ENCODE measurements at places on chromosomes 2 and 18.

GRCh38 chr18:46158499-46158898 lies 54.3 kb downstream of the HAUS1 start:
- no peak for DNase-seq
- H3K36me3 ChIP-seq: no peaks in the 10 kb centered on the region
- H3K4me3 ChIP-seq: no peak overlapping the region
- no peaks in the 10 kb centered on the region for H3K27me3 ChIP-seq

DNA sequence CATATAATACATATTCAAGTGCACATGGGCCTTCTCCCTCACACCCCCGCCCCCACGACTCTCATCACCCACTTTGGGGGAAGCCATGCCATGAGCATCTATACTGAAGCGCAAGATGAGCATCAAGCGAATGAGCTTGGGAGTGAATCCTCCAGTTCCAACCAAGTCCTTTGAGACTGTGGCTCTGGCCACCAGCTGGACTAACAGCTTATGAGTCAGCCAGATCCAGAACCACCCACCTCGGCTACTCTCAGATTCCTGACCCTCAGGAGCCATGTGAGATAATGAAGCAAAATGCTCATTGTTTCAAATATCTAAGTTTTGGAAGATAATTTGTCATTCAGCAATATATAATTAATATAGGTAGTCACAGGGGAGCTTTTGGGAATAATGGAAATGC lies 22.2 kb upstream of the IL1RL1 start:
- no peak for DNase-seq
- no peak overlapping the region for H3K27ac ChIP-seq
- H3K4me3 ChIP-seq: no peak overlapping the region
- no peaks in the 10 kb centered on the region for H3K36me3 ChIP-seq
- no peaks in the 10 kb centered on the region for H3K27me3 ChIP-seq

DNA sequence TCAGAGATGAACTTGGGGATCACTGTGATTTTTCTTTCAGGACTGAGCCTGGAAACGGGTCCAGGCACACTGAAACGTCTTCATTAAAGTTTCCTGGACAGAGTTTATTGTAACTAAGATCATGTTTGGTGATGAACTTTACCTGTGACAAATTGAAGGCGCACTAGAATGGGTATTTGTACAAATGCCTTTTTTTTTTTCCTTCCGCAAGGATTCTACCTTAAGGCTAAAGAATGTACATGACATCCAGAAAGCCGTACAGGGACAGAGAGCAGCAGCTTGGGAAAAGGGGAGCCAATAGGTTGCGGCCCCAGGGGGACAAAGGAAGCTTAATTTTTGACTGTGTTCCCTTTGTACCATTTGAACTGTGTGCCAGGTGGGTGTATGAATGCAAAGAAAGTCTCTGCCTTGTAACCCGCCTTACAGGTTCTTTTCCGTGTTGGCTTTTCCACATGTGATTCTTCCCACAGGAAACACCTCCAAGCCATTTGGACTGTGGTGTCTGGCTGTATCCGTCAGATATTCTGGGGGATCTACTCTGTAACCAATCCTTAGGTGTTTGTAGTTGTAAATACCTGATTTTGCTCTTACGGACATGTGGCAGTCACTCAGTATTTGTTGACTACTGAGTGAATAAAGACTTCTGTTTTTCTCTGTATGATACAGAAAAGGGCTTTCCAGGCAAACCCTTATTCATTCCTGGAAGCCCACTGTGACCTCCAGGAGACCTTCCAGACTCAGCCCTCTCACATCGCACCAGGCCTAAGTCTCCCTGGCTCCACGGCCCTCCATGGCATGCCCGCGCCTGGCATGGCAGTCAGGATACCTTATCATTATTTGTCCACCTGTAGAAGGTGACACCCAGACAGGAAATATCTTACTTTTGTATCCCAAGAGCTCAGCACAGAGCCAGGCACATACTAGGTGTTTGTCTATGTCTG lies 1.1 kb downstream of the LRRFIP1 start:
- H3K27ac ChIP-seq: peak overlapping the region; percentile 84
- no peaks in the 10 kb centered on the region for H3K27me3 ChIP-seq

GRCh38 chr18:72530622-72531021 lies 13.5 kb downstream of the CBLN2 start:
- no peaks in the 10 kb centered on the region for H3K36me3 ChIP-seq
- H3K27ac ChIP-seq: no peak overlapping the region
- no peak for DNase-seq
- no peaks in the 10 kb centered on the region for H3K27me3 ChIP-seq
- no peak overlapping the region for H3K4me3 ChIP-seq

- no peaks in the 10 kb centered on the region for H3K4me1 ChIP-seq
- H3K4me3 ChIP-seq: no peak overlapping the region
- no peaks in the 10 kb centered on the region for H3K36me3 ChIP-seq
- H3K27ac ChIP-seq: no peak overlapping the region
Measured at GRCh38 chr2:133314795-133315194, 253.5 kb downstream of the NCKAP5 start.

- no peak overlapping the region for H3K27ac ChIP-seq
- no peak for DNase-seq
- H3K36me3 ChIP-seq: no peaks in the 10 kb centered on the region
Measured at GRCh38 chr18:23867006-23867405, 147.5 kb upstream of the TTC39C start.

DNA sequence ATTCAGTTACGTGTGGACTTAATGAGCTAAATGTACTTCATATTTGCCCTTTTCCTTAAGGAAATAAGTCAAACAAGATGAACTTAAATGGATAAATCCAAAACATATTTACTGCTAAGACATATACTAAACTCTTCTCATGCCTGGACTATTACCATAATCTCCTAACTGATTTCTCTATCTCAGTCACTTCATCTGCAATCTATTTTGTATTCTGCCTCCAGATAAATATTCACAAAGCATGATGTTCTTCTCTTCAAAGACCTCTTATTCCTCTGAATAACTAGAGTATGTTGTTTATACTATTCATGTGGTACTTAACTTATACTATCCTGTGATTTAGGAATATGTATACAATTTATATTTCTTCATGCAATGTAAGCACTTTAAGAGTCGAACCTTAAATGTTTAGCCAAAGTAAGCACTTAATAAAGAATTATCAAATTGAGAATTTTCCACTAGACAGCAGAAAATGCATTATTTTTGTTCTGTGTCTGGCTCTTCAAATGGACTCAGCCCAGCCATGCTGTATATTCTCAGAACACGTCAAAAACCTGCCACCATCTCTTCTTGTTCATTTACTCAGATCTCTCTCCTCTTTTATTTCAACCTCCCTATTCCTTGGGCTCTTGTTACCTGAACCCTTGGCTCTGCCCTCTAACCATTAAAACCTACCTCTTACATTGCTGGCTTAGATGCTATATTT lies 79.9 kb upstream of the ARHGAP28 start:
- no peak overlapping the region for H3K4me3 ChIP-seq
- no peaks in the 10 kb centered on the region for H3K27me3 ChIP-seq
- no peaks in the 10 kb centered on the region for H3K4me1 ChIP-seq
- H3K27ac ChIP-seq: no peak overlapping the region

DNA sequence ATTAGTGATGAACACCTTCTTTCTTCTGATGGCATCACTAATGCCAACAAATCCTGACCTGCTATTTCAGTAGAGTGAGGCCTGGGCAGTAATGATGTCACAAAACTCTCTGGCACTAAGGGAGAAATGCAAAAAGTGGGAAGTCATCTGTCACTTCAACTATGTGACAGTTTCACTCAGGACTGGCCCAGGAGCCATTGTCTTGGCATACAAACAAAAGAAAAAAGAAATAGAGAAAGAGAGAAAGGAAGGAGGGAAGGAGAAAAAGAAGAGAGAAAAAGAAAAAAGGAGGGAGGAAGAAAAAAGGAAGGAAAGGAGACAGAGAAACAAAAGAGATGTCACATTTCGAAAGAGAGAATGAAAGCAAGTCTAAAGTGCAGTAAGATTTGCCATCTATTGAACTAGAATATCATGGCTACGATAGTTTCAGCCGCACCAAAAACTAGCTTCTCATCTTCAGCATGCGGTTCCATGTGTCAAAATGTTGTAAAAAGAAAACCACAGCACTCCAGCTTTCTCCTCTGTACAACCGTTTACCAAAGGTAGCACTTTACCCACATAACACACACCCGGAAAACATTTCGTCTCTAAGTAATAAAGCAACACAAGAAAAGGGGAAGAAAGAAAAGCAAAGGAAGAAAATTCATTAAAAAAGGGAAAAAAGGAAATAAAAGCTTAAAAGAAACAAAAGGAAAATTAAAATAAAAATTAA lies 50.1 kb downstream of the CD226 start:
- H3K36me3 ChIP-seq: no peaks in the 10 kb centered on the region
- DNase-seq: no peak
- H3K27ac ChIP-seq: no peak overlapping the region
- H3K27me3 ChIP-seq: no peaks in the 10 kb centered on the region
- no peak overlapping the region for H3K4me3 ChIP-seq
- no peaks in the 10 kb centered on the region for H3K4me1 ChIP-seq

DNA sequence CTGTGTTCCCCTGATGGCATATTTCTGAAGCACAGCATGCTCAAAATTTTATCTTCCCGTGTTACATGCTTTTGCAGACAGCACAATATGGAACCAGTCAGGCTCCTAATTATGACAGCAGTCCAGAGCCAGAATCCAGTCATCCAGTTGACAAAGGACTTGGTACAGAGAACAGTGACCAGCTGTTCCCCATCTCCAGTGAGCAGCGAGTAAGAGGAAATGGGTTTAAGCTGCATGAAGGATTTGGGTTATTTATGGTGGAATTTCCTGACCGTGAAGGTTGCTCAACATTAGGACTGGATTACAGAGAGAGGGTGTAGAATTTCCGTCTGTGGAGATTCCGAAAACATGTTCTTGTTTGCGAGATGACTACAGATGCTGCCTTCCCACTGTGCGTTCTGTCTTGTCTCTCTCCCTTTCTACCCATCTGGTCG lies 24.4 kb downstream of the SGPP2 start:
- H3K4me3 ChIP-seq: no peak overlapping the region
- no peak overlapping the region for H3K27ac ChIP-seq
- H3K4me1 ChIP-seq: no peaks in the 10 kb centered on the region
- peaks cover 3% of the 10 kb centered on the region for H3K27me3 ChIP-seq

DNA sequence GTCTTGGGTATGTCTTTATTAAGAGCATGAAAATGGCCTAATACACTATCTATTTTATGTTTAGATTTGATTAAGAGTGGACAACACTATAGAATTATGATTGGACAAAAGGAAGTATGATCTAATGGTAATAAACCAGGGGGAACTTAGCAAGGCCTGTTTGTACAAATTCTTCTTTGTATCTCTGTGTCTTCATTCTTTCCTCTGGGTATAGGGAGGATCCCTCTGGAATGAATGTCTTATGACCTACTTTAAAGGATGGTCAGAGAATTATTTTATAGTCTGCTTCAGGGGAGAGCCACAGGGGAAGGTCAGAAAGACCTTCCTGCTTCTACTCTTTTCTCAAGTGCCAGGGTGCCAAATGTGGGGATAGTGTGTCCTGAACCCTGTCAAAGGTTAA lies 42.8 kb upstream of the FANCL start:
- no peak overlapping the region for H3K27ac ChIP-seq
- no peaks in the 10 kb centered on the region for H3K27me3 ChIP-seq
- DNase-seq: no peak
- no peaks in the 10 kb centered on the region for H3K4me1 ChIP-seq
- no peak overlapping the region for H3K4me3 ChIP-seq
- H3K36me3 ChIP-seq: no peaks in the 10 kb centered on the region

DNA sequence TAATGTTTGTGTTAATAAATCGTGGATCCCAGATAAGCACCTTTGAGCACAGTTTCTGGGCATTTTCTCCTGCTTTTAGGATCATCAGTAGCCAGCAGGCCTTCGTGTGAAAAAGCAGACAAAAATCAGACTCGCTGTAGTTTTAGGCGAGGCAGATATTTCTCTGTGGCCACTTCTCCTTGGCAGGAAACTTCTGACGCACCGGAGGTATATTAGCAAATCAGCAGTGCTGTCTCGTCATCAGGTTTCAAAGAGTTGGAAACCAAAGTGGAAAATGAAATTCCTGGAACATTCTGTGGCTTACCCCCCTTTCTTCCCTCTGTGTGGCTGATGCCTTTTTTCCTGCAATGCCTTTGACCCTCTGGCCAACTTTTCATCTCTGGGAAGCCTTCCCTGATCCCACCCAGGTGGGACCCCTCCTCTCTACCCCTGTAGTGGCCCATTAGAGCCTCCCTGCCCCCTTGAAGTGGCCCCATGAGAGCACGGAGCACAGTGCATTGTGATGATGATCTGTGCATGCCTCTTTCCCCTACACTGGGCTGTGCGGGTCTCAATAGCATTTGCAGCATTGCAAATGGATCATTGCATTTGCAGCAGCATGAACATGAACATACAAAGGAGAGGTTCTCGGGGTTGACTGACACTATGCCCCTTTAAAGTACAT lies 93.3 kb downstream of the RNF144A start:
- H3K4me1 ChIP-seq: peaks cover 85% of the 10 kb centered on the region
- H3K36me3 ChIP-seq: no peaks in the 10 kb centered on the region
- H3K27ac ChIP-seq: peak overlapping the region; percentile 69
- H3K27me3 ChIP-seq: no peaks in the 10 kb centered on the region
- H3K4me3 ChIP-seq: no peak overlapping the region
- DNase-seq: peak; percentile 33

GRCh38 chr2:107197594-107198294 lies 311.8 kb upstream of the ST6GAL2 start:
- no peak for DNase-seq
- no peaks in the 10 kb centered on the region for H3K27me3 ChIP-seq
- no peak overlapping the region for H3K27ac ChIP-seq

GRCh38 chr2:18446715-18447114 lies 113.7 kb downstream of the RDH14 start:
- DNase-seq: no peak
- H3K27ac ChIP-seq: peak overlapping the region; percentile 35
- H3K27me3 ChIP-seq: no peaks in the 10 kb centered on the region
- H3K4me3 ChIP-seq: no peak overlapping the region
- H3K36me3 ChIP-seq: no peaks in the 10 kb centered on the region
- H3K4me1 ChIP-seq: peaks cover 10% of the 10 kb centered on the region

DNA sequence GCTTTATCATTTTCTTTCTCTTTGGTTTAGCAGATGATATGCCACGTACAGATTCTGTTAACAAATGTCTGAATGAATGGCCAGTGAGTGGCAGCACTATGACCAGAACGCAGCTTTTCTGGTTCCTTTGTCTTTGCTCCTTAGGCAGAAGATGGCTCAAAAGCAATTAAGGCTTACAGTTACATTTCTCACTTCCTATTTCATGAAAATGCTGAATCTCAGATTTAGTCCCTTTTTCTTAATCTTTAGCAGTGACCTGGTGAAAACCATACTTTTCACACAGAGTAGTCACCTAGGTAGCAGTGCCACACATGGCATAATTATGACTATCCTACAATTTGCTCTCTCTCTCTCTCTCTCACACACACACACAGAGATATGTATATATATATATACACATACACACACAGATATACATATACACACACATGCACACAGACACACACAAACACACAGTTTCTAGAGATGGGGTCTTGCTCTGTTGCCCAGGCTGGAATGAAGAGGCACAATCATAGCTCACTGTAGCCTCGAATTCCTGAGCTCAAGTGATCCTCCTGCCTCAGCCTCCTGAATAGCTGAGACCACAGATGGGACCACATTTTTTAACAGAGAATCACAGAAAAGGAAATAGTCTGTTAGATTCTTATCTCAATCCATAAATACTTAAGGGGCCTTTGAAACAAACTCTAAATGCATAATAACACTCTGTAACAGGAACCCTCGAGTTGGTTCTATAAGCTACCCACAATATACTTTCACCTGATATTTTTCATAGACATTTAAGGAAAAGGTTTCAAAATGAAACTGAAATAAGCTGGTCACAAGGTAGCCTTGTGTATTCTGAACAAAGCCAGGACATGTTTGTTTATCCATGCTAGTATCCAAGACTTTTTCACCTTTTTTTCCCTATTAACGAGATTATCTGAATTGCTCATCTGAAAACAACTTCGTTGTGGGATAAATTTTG lies 11.6 kb downstream of the PDE6D start:
- H3K4me1 ChIP-seq: no peaks in the 10 kb centered on the region
- H3K4me3 ChIP-seq: no peak overlapping the region
- H3K27me3 ChIP-seq: no peaks in the 10 kb centered on the region
- H3K27ac ChIP-seq: no peak overlapping the region
- no peaks in the 10 kb centered on the region for H3K36me3 ChIP-seq
- DNase-seq: no peak

All from gastrocnemius medialis (tissue), 4 donors.